ENCODE measurements at places on chromosomes 1 and 21.

DNA sequence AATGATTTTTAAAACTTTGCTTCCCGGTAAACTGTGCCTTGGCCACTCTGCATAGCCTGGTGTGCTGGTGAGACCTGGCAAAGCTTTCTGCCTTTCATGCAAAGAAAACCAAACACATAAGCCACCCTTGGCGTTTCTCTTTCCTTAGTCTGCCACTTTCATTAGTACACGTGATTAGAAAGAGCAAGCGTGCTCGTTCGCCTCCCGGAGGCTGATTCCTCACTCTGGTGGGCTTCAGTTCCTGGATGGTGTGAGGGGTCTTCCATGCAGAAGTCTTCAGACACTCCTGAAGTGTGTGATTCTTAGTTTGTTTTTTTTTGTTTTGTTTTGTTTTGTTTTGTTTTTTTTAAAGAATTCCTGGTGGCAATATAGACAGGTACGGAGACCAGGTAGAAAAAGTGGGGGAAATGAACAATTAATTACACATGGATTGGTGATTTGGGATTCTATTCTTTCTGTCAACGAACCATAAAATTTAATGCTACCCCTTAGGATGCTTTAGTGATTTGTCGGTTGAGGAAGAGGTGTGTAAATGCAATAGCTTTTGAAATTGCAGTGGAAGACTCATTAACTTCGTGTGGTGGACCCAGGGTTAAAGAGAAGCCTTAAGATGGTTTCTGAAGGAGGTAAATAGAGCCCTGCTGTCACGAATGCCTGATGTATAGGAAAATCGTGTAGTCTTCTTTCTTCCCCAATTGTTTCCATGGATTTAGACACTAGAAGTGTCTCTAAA, 2.1 kb downstream of the GALNT2 start:
- no peak for DNase-seq

GRCh38 chr1:164628772-164629171, 69.8 kb downstream of the PBX1 start:
- DNase-seq: no peak

- peak; percentile 41 for DNase-seq
Measured at GRCh38 chr1:12435639-12436344, 182.2 kb downstream of the DHRS3 start.

GRCh38 chr1:52059321-52059720, 3.2 kb downstream of the BTF3L4 start:
- DNase-seq: peak; percentile 49

DNA sequence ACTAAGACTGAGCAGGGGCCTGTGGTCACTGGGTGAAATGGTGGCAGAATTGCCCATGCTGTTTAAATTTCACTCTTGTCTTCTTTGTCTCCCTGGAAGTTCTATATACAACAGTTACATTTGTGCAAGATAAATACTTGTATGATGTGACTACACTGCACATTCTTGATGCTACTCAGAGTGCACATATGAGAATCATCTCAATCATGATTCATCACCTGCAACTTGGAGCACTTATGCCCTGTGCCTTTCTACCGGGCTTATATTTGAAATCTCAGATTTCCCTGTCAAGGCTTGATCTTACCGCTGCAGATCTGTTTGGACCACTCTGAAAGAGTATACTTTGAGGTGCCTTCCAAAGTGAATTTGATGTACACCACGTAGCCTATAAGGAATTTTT, 10.6 kb downstream of the PGM1 start:
- DNase-seq: no peak

- DNase-seq: peak; percentile 52
Measured at GRCh38 chr1:64171797-64172281, 31.6 kb upstream of the UBE2U start.

DNA sequence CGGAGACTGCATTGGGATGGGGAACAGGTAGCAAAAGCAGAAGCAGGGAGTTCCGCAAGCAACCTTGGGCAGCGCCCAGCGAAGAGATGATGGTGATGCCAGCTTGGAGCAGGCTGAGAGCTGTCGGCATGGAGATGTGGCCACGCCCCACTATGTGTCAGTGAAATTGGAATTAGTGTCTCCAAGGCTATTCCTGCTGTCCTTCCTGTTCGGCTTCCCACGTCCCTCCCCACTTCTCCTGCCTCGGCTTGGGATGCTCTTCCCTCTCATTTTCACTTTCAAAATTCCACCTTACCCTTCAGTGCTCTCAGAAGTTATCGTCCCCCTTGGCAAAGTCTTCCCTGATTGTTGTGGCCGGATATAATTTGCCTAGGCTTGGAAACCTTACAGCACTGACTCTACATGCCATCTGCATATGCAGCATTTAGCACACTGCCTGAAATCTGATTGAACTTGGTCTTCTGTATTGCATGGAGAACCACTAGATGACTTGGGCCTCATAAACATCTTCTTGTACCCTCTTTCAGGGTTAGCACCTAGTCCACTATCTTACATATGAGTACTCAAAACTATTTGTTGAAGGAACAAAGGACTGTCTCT, 270.7 kb upstream of the RUNX1 start:
- no peak for DNase-seq

GRCh38 chr1:229344139-229344538, 1.3 kb upstream of the CCSAP start:
- DNase-seq: no peak

DNA sequence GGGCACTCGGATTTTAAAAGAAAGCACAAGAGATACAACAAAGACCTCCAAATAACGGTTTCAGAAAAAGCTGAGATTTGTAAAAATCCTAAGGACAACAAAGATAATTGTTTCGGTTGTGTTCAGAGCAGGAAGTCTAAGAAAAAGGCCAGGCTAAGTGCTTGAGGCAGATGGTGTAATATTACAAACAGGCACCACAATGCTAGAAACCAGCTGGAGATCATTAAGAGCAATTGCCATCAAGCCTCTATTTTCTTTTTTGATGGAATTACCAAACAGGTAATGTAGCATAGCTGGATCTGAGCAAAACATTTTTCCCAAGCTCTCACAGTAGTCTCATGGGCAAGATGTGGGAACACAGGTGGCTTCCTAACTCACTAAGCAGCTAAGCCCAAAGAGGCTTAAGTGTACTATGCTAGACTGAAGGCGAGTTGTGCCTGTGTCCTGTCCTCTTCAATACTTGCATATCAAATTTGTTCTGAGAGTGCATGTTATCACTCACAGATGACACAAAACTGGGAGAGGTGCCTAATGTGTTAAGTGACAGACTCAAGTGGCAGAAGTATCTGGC, 161.6 kb downstream of the GLUL start:
- DNase-seq: peak; percentile 65

- no peak for DNase-seq
Measured at GRCh38 chr1:64469116-64469976, 583 bp upstream of the CACHD1 start.

DNA sequence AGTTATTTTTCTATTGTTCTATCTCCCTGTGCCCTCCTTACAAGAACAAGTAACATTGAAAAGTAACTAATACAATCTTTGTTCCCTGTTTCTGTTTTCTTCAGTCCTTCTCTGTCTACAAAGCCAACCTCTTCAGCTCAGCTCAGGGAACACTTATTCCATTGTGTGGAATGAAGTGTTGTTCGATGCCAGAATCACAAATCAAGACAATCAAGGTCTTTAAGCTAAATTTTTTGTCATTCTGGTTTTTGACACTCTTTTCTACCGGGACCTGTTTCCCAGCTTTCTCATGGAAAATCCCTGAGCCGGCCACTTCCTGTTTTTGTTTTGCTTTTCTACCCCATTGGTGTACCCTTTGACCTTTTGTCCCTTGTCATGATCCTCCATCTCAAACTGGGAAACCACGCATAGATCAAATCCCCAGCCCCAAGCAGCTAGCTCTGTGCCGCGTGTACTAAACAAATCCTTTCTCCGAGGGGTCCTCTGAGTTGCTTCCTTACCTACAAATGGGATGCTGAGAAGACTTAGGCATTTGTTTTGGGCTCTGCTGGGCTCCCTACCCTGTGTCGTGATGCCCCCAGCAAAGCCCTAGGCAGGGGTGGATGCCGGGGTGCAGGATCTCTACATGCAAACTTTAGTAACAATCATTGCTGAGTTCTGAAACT, 141.8 kb downstream of the TOMM20 start:
- DNase-seq: peak; percentile 88

DNA sequence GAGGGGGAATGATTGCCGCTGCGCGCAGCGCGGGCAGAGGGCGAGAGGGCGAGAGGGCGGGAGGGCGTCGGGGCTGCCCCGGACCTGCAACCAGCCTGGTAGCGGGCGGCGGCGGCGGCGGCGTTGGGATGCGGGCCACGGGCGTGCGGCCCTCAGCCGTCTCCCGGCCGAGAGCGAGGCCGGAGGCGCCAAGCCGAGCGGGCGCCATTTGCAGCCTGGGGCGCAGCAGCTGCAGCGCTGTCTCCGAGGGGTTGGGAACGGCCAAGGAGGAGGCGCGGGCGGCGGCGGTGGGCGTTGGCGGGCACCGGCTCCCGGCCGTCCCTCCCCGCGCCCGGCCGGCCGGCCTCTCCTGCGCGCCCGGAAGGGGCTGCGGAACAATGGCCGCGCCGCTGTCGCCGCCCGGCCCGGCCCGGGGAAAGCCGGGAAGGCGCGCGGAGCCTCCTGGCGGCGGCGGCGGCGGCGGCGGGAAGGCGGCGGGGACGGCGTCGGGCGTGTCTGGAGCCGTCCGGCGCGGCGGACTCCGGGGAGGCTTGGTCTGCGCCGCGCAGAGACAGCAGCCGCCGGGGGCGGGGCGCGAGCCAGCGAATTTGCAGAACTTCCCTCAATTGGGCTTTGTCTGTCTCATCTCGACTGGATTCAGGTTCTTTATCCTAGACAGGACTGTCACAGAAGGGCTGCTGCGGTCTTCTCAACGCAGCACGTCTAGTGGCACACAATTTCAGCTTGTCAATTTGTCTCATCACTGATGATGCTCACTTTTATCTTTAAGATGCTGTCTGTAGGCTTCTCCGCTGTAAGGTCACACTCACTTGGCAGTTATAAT, 35.7 kb downstream of the ZBTB8B start:
- peak; percentile 62 for DNase-seq

- DNase-seq: no peak
Measured at GRCh38 chr1:243447844-243448243, 192.0 kb downstream of the SDCCAG8 start.

DNA sequence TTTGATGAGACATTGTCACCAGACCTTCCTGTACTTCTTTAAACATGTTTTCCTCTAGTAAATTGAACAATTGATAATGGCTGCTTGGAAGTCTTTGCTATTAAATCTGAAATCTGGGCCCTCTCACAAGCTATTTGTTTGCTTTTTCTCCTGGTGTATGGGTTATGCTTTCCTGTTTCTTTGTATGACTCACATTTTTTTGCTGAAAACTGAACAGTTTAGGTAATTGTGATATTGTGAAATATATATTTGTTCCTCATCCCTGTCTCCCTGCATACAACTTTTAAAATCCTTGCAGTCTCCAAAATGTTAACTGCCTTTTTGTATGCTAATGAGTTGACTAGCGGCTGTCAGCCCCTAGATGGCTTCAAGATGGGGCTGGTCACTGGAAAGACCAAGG, 61.6 kb downstream of the MAP3K21 start:
- no peak for DNase-seq

GRCh38 chr1:83583351-83584014, 415.4 kb downstream of the TTLL7 start:
- no peak for DNase-seq

DNA sequence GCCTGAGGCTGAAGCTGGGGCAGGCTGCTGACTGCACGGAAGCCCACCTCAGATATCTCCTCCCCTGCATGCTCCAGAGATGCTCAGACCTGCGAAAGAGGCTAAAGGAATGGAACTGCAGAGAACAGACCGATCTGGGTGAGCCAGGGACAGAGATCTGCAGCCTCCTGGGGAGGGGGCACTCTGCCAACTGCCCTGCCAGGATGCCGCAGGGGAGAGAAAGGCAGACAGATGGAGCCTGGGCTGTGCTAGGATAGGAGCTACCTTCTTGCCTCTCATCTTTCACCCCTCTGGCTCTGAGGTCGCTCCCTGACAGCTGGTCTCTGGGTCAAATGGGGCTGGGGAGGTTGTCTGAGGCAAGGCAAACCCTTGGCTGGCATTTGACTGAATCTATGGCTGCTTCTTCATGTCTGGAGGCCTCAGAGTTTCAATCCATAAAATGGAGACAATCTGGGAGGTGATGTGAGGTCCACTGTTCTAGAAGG, 238.2 kb downstream of the GRIK3 start:
- DNase-seq: no peak

DNA sequence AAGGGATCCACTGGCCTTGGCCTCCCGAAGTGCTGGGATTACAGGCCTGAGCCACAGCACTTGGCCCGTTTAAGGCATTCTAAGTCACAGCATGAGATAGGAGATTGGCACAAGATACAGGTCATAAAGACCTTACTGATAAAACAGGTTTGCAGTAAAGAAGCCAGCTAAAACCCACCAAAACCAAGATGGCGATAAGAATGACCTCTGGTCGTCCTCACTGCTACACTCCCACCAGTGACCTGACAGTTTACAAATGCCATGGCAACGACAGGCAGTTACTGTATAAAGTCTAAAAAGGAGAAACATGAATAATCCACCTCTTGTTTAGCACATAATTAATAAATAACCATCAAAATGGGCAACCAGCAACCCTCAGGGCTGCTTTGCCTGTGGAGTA, 33.3 kb upstream of the RCC2 start:
- DNase-seq: no peak

DNA sequence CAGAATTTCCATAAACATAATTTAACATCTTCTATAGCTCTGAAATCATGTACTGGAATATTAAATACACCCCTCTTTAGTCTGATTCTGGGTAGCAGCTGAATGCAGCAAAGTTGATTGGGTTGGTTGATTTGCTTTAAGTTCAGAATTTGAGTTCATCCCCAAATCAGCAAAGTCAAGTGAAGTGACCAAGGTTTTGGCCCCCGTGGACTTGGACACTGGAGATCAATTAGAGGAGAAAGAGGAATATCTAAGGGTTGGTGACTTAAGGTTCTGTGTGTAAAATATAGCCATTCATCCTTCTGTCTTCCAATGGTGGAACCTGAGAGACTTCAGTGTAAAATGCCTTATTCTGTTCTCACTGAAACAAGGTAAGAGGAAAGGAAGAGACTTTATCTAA, at the start of gene OR2L13:
TSS of gene OR2L13 (plus strand) at position 301 of the 400 bp plus-strand sequence. CDS start 4,192 bp downstream, outside the sequence.
- DNase-seq: no peak

GRCh38 chr1:3248155-3249141, 179.4 kb downstream of the PRDM16 start:
- no peak for DNase-seq

DNA sequence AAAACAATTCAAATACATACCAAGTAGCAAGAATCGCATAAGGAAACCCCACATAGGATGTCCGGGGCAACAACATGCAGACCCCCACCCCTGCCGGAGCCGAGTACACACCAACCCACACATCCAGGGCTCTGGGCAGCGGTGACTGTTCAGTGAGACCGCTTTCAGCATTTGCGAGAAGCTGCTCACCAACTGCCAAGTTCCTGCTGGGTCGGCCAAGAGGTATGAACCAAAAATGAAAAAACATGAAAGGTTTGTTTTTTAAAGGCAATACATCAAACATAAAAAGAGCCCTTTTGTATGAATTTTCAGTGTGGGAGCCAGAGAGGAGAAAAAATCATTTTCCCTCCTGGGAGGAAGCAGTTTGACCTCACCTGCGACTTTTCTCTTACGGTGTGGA, 92.3 kb downstream of the SIM2 start:
- DNase-seq: no peak

DNA sequence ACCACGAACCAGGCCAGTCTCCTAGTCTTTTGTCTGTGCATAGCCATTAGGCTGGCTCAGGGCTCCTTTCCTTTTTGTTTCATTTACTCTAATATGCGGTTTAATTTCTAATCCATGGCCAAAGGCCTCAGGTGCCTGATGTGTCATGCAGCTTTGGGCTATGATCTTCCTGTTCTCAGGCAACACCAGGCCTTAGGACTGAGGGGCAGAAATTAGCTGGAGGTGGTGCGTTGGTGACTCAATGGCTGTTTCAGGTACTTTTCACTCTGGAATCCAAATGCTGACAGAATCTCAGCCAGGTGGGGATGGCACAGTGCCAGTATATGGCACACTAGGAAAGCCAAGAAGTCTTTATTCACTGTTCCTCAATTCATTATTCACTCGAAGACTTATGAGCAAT, 105.3 kb downstream of the CACNA1E start:
- no peak for DNase-seq
